Neural cell (in vitro differentiated cells): ENCODE measurements at places on chromosomes 4 and X. TPM values are rescaled to one million over a fixed set of nuclear protein-coding genes. Genes with fewer than 3 reads are reported as not detected.

The ABLIM2 gene
- 14.9 and 103 TPM in 2 replicates for polyA plus RNA-seq

The SATL1 gene
- 2.6 TPM in 2 replicates for polyA plus RNA-seq

The PFKFB1 gene
- polyA plus RNA-seq: 0.51 and 0.52 TPM in 2 replicates

The ERVMER34-1 gene
- not detected in 2 replicates for polyA plus RNA-seq

The ARHGAP24 gene
- polyA plus RNA-seq: 2.9 and 5.4 TPM in 2 replicates

The SLC6A8 gene
- 36.4 and 62.4 TPM in 2 replicates for polyA plus RNA-seq

The RPS6KA6 gene
- 12.9 and 15.3 TPM in 2 replicates for polyA plus RNA-seq

The RBM41 gene
- 11.0 and 11.5 TPM in 2 replicates for polyA plus RNA-seq

The REPS2 gene
- 14.4 and 15.1 TPM in 2 replicates for polyA plus RNA-seq

The UTP3 gene
- 11.3 and 13.1 TPM in 2 replicates for polyA plus RNA-seq

The GBA3 gene
- not detected in 2 replicates for polyA plus RNA-seq

The FOXR2 gene
- not detected in 2 replicates for polyA plus RNA-seq

The BBS12 gene
- 3.7 TPM in 2 replicates for polyA plus RNA-seq

The H2BW1 gene
- polyA plus RNA-seq: not detected in 2 replicates

The GUCY1A1 gene
- polyA plus RNA-seq: 13.6 and 15.5 TPM in 2 replicates

The ADGRA3 gene
- polyA plus RNA-seq: 38.4 and 40.5 TPM in 2 replicates

The ADGRG4 gene
- polyA plus RNA-seq: not detected in 2 replicates

The ABCG2 gene
- not detected in 2 replicates for polyA plus RNA-seq

The FAM9C gene
- polyA plus RNA-seq: not detected in 2 replicates

The FATE1 gene
- not detected in 2 replicates for polyA plus RNA-seq

The SPOCK3 gene
- 7.7 and 7.9 TPM in 2 replicates for polyA plus RNA-seq

The CT45A3 gene
- not detected in 2 replicates for polyA plus RNA-seq

The PPP2R2C gene
- 34.4 and 41.2 TPM in 2 replicates for polyA plus RNA-seq

The ITGB1BP2 gene
- polyA plus RNA-seq: 2.8 and 5.4 TPM in 2 replicates

The CYTL1 gene
- polyA plus RNA-seq: not detected in 2 replicates

The FREM3 gene
- polyA plus RNA-seq: 0.35 and 0.36 TPM in 2 replicates

The MTHFD2L gene
- 33.5 and 43.5 TPM in 2 replicates for polyA plus RNA-seq

The MID1 gene
- 16.6 and 17.6 TPM in 2 replicates for polyA plus RNA-seq

The MAGEA2 gene
- polyA plus RNA-seq: 1.6 and 1.8 TPM in 2 replicates

The AMOT gene
- 2.8 and 6.3 TPM in 2 replicates for polyA plus RNA-seq

The IDS gene
- 52.0 and 65.0 TPM in 2 replicates for polyA plus RNA-seq

The SMAD1 gene
- 26.8 and 31.7 TPM in 2 replicates for polyA plus RNA-seq

The HSPA4L gene
- 12.5 and 13.0 TPM in 2 replicates for polyA plus RNA-seq

The LONRF3 gene
- 0.30 and 0.41 TPM in 2 replicates for polyA plus RNA-seq

The CFAP299 gene
- polyA plus RNA-seq: 0.90 TPM in 1 of 2 replicates, not detected in the other

The TSPAN7 gene
- 180 and 184 TPM in 2 replicates for polyA plus RNA-seq

The FRMD7 gene
- polyA plus RNA-seq: 0.54 and 1.2 TPM in 2 replicates

The SOD3 gene
- polyA plus RNA-seq: not detected in 2 replicates

The MAGEB2 gene
- polyA plus RNA-seq: not detected in 2 replicates

The SLC7A11 gene
- 0.40 and 0.46 TPM in 2 replicates for polyA plus RNA-seq

The IL1RAPL1 gene
- not detected in 2 replicates for polyA plus RNA-seq

The ERAS gene
- polyA plus RNA-seq: 3.2 and 3.6 TPM in 2 replicates

The TBX22 gene
- polyA plus RNA-seq: not detected in 2 replicates

The PABPC5 gene
- 1.6 and 2.7 TPM in 2 replicates for polyA plus RNA-seq

The MAGEA12 gene
- polyA plus RNA-seq: not detected in 2 replicates

The PDGFC gene
- polyA plus RNA-seq: 3.8 and 6.7 TPM in 2 replicates

The NLRP2B gene
- not detected in 2 replicates for polyA plus RNA-seq

The RHOH gene
- polyA plus RNA-seq: not detected in 2 replicates

The SRPX gene
- 0.52 and 2.1 TPM in 2 replicates for polyA plus RNA-seq

The GLRA3 gene
- polyA plus RNA-seq: 0.26 and 0.76 TPM in 2 replicates
